Stimulated activated CD4-positive, alpha-beta T cell treated with anti-CD3 and anti-CD28 coated beads, Interleukin-2, amount 100 ng/mL, for 24 hours (primary cell): ENCODE measurements at places on chromosomes 2 and 18.
A peak's percentile ranks its signal among the peaks of the same experiment; 100 is the strongest.

GRCh38 chr2:226057365-226057764 is 657.9 kb downstream of the NYAP2 start:
- DNase-seq = no peak

DNA sequence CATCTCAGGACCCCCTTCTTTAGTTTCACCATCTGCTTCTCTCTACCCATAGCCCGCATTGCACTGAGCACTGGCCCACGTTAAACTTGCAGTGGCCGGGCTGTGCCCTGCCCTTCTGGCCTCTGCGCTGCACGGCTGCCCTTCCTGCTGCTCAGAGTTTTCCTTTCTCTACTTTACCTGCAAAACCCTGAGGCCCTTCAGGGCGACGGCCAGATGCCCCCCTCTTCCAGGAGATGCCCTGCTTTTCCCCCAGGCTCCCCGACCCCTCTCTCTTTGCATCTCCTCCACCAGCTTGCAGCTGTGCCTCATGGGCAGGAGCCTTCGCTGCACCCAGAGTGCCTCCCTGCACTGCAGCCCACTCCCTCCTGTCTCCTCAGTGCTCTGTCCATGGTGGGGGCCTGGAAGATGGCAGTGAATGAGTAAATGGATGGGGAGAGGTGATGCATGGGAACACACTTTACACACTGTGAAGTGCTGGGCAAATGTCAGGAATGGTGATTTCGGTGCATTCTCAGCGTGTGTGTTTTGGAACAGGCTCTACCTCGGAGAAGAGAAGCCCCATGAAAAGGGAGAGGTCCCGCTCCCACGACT is 53.8 kb downstream of the NTSR2 start:
- DNase-seq = no peak

DNA sequence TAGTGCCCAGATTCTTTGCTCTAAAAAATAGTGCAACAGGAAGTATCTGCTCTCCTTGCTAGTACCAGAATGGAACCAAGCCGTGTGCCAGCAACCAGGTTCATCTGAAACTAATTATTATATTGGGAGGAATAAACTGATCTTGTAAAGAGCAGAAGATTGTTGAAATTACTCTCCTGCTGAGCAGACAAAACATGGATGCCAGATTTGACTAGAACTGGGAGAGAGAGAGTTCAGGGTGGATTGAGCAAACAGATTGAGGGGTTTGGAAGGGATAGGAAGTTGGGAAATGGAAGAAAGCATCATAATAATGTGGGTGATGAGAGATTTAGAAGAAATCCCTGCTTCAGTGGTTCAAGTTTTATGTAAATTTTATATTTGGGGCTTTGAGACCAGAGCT is 160.1 kb upstream of the RASGRP3 start:
- no peak for DNase-seq

DNA sequence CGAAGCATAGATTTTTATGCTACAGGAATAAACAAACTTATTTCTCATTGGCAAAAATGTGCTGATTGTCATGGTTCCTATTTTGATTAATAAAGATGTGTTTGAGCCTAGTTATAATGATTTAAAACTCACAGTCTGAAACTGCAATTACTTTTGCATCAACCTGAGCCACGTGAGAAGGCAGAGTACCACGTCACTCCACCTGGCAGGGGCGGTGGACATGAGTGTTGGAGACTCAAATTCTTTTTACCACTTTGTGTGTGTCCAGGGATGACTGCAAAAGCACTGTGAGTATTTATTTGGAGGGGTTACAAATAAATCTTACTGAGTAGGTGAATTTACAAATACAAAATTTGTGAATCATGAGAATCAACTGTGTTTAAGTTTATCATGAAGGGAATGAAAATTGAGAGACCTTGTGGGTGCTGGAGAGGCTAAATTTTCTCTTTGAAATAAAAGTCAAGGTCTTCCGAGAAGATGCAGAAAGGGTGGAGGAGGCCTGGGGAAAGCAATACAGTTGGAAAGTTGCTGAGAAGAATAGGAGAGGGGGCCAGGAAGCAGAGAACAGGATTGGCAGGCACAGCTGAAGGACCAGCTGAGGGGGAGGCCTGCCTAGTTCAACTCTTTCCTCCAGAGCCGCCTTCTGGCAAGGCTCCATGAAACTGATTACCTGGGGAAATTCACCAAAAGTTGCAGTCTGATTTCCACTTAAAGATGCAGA is 316.4 kb downstream of the MYCN start:
- no peak for DNase-seq

- DNase-seq = peak; percentile 46
These were observed 24.4 kb downstream of the GRHL1 start for GRCh38 chr2:9975805-9976447.

DNA sequence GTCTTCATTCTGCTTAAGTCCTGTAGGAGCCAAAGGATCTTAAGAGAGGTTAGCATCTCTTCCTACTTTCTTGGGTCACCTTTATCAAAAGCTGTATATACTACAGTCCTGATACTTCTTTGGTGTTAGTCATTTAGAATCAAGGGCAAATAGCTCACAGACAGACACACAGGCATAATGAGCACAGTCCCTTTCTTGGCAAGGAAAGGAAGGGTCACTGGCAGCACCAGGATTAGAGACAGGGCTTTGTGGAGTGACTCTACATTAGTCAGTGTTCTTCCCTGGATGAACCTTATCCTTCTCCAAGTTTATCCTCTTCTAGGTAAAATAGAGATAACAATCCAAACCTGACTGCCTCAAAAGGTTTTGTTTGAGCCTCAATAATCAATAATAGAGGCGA is 40.0 kb upstream of the NCKAP5 start:
- DNase-seq = no peak

- no peak for DNase-seq
These were observed 16.0 kb upstream of the MSGN1 start for GRCh38 chr2:17800219-17800618.

DNA sequence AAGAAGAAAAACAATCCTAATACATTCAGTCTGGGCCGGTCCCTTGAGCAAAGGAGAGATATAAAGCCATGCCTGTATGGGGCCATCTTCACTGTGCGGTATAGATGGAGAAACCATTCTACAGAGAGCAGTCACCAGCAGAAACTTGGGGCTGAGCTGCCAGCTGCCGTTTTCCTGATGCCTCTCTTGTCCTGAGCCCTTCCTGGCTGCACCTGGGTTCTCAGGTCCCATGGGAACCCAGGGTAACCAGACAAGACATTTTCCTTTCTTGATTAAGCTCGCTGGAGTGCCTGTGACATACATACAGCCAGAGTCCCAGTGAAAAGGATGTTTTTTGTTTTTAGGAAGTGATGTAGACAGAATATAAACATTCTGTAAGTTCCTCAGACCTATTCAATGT is 5.3 kb upstream of the METTL21A start:
- no peak for DNase-seq

DNA sequence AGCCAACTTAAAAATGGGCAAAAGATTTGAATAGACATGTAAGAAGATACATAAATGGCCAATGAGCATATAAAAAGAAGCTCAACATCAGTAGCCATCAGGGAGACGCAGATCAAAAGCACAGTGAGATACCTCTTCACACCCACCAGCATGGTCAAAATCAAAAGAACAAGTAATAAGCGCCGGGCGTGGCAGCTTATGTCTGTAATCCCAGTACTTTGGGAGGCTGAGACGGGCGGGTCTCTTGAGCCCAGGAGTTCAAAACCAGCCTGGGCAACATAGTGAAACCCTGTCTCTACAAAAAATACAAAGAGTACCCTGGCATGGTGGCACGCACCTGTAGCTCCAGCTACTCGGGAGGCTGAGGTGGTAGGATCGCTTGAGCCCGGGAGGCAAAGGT is 4.6 kb upstream of the CIB4 start:
- DNase-seq = no peak

DNA sequence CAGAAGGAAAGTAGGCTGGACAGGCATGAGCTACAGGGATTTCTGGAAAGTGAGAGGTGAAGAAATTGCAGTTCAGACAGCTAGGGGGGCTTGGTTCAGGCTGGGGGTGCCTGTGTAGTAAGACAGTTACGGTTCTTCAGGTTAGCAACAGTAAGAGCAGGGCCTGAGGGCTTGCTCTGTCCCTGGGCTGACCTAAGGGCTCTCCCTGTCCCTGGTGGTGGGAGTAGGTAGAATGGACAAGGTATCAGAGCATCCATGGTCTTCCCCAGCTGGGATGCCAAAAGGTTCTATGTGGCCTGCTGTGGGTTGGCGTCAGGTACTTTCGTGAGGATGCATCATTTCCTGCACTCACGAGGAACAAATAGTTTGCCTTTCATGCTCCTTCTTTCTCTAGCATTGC is 34.6 kb upstream of the TACR1 start:
- DNase-seq = no peak

DNA sequence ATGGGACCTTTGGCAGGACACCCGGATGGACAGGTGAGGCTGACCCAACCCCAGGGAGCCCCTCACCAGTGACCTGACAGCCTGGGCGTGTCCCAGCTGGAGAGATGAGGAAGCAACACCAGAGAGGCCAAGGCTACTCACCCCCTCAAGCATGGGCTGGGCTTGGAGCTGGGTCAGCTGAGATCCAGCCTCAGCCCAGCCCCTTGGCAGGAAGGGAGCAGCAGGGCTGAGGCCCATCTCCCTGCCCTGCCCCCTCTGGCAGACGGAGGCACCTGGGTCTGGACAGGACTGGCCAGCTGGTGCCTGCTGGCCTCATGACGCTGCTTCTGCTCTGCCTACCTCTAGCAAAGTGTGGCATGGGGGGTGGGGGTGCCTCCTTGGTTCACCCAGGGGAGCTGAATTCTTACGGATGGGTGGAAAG is 37.8 kb downstream of the HS6ST1 start:
- no peak for DNase-seq

- no peak for DNase-seq
These were observed 1.2 kb downstream of the ANKRD53 start for GRCh38 chr2:70979626-70980025.

GRCh38 chr2:15299904-15300520 is 261.1 kb downstream of the NBAS start:
- no peak for DNase-seq

DNA sequence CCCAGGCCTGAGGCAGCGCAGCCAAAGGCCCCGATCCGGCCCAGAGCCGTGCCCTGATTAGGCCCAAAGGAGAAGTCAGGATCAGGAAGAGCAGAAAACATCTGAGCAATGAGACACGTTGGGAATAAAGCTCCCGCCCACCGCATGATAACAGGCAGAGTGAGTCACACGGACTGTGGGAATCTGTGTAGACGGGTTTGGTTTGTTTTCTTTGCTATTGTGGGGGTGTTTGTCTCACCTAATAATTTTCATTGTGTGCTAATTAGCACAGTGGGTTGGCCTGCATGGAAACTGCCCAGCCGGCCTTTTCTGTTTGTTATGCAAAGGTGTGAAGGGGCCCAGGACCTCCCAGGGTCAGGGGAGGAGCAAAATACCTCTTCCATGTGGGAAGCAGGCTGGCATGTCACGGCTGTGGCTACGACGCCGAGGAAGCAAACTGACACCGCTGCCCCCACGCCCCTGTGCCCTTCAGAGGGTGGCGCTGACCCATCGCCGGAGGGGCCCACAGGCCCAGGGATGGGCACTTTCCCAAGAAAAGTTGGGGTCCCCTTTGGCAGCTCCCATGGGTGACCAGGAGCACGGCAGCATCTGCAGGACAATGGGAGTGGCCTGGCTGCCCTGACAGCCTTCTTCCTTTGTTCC is 68.4 kb upstream of the CTDP1 start:
- no peak for DNase-seq

- DNase-seq = no peak
These were observed 36.4 kb downstream of the ALPK2 start for GRCh38 chr18:58592223-58593214.

DNA sequence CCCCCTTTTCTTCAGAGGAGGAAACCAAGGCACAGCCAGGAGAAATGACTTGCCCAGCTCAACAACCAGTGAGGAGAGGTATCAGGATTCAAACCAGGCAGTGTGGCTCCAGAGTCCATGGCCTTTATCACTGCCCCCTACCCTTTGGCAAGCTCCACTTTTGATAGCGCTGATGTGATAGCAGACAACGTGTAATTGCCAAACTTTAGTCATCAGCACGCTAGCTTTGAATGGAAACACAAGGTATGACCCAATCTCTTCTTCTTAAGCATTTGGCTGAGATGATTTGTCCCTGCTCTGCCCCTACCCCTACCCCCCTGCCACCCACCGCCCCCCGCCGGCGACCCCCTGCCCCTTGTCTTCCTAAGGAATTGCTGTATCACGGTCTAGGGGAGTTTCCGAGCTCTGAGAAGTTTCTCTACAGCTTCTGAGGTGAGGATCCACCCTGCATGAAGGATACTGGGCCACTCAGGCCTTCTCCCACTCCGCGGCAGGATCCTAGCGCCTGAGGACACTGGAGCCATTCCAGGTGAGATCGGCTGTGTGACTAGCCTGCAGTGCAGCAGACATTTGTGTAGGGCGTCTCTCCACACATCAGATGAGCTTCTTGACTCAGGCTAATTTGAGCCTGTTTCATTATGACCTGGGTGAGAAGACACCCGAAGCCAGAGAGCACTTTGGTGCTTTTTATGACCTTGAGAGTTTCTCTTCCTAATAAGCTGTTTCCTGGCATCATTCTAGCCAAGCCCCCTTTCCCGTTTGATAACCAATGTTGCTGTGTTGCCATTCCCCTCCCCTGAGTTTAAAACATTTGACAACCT is 75.1 kb upstream of the MAP4K4 start:
- no peak for DNase-seq

DNA sequence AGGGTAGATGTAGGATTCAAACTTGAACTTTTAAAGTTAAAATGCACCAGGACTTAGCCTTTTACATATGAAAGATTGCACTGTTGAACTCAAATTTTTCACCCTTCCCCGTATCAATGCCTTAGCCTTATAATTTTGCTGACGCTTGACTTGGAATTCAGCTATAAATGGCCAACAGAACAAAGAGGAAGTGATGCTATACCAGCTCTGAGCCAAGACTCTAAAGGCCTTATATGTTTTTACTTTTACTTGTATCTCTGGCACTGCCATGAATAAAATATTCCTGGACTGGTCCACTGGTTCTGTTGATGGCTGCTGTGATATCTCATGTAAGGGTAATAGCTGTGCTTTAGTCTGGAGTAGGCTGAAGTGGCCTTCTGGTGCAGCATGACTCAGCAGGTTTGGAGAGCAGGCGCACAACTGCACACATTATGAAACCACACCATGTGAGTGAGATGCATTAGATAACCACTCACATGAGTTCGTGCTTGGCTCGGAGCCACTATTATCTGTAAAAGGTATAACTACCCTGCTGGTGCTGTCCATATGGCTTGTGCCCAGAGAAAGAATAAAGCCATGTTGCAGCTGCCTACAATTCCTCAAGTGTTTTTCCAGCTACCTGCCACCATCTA is 8.4 kb upstream of the IER3IP1 start:
- DNase-seq = no peak

DNA sequence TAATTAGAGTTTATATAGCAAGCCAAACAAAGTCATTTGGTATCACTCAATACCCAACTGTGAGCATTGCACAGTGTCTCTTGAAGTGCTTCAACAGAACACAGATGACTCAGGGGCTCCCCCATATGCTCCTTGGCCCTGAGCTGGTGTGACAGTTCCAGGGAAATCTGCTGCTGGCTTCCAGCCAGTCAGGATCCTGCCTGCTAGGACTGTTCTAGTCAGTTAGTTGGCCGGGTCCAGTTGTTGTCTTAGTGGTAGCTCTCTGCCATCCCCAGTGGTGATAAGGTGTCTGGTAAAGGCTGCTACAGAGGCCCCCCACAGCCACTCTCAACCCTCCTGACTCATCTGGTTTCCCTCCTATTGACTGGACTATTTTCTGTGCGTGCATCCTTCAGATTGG is 100.3 kb downstream of the IRS1 start:
- DNase-seq = no peak

- DNase-seq = no peak
These were observed 616.7 kb downstream of the TDRD15 start for GRCh38 chr2:21740484-21740883.
